ENCODE measurements at places on chromosomes 2 and 18. TPM values are rescaled to one million over a fixed set of nuclear protein-coding genes. Genes with fewer than 3 reads are reported as not detected.

CFAP221 gene
- total RNA-seq = 10.1 TPM

DNAJC5G gene
- not detected for total RNA-seq

IL1RL1 gene
- total RNA-seq = 2.5 TPM

INHBB gene
- 2.4 TPM for total RNA-seq

MYO3B gene
- 1.3 TPM for total RNA-seq

SLC1A4 gene
- total RNA-seq = 30.5 TPM

B4GALT6 gene
- 0.79 TPM for total RNA-seq

KRTCAP3 gene
- total RNA-seq = 21.6 TPM

DNA sequence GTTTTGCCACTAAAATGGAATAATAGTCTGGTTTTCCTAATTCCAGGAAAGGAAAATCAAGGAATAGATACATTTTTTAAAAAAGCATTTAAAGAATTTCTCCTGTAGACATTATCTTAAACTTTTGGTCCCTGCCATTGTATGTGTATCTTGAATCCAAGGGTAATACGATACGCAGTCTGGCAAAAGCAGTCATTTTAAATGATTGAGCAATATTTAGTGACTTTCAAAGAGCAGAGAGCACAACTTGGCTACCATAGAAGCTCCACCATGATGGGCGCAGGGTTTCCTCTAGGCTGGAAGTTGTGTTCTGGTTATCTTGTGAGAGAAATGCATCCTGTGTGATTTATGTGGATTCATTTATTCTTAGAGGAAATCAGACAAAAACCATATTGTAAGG is 92.9 kb downstream of the NEDD4L start:
- no peaks in the 10 kb centered on the region for H3K36me3 ChIP-seq
- H3K27ac ChIP-seq = no peak overlapping the region

- no peaks in the 10 kb centered on the region for H3K4me1 ChIP-seq
- no peaks in the 10 kb centered on the region for H3K27me3 ChIP-seq
- no peak overlapping the region for H3K27ac ChIP-seq
- DNase-seq = no peak
- no peak overlapping the region for H3K4me3 ChIP-seq
Observed at GRCh38 chr2:151525821-151526373, 116.2 kb downstream of the RIF1 start.

DNA sequence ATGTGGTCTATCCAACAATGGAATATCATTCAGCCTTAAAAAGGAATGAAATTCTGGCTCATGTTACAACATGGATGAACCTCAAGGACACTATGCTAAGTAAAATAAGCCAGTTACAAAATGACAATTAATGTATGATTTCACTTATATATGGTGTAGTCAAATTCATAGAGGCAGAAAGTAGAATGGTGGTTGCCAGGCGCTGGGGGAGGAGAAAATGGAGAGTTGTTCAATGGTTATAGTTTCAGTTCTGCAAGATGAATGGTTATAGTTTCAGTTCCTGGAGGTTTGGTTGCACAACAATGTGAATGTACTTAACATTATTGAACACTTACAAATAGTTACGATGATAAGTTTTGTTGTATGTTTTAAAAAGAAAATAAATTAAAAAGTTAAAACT is 79.2 kb upstream of the IL1R2 start:
- no peak overlapping the region for H3K27ac ChIP-seq
- H3K36me3 ChIP-seq = no peaks in the 10 kb centered on the region
- DNase-seq = no peak
- H3K4me1 ChIP-seq = peaks cover 7% of the 10 kb centered on the region
- H3K4me3 ChIP-seq = no peak overlapping the region

GRCh38 chr18:35770376-35771014 is 189.0 kb downstream of the GALNT1 start:
- no peaks in the 10 kb centered on the region for H3K4me1 ChIP-seq
- no peak overlapping the region for H3K4me3 ChIP-seq
- no peaks in the 10 kb centered on the region for H3K27me3 ChIP-seq
- H3K27ac ChIP-seq = no peak overlapping the region
- H3K36me3 ChIP-seq = no peaks in the 10 kb centered on the region

- H3K4me1 ChIP-seq = no peaks in the 10 kb centered on the region
- H3K27ac ChIP-seq = no peak overlapping the region
- H3K27me3 ChIP-seq = no peaks in the 10 kb centered on the region
- no peaks in the 10 kb centered on the region for H3K36me3 ChIP-seq
- DNase-seq = no peak
Observed at GRCh38 chr2:199025146-199025545, 432.6 kb downstream of the SATB2 start.

GRCh38 chr2:216188956-216189355 is 79.8 kb downstream of the XRCC5 start:
- no peaks in the 10 kb centered on the region for H3K27me3 ChIP-seq
- peaks cover 8% of the 10 kb centered on the region for H3K4me1 ChIP-seq

DNA sequence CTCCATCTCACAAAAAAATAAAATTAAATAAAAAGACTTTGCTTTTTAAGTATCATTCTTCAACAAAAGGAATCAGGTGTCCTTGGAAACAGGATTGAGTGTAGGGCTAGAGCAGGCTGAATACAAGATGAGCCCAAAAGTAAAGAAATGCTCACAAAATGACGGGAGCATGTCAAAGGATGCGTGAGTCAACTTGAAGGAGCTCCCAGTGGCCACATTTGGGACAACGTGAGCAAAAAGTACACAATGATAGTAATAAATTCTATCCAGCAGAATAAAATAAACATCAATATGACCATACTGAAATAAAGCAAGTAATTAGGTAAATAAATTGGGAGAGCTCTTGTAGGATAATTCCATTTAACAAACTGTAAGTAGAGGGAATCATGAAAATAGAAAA is 220.7 kb downstream of the PHLPP1 start:
- H3K4me1 ChIP-seq = peaks cover 4% of the 10 kb centered on the region
- no peak overlapping the region for H3K4me3 ChIP-seq
- H3K27me3 ChIP-seq = no peaks in the 10 kb centered on the region
- H3K27ac ChIP-seq = no peak overlapping the region
- DNase-seq = no peak

- DNase-seq = no peak
- H3K4me1 ChIP-seq = peaks cover 23% of the 10 kb centered on the region
- no peaks in the 10 kb centered on the region for H3K27me3 ChIP-seq
- H3K27ac ChIP-seq = no peak overlapping the region
Observed at GRCh38 chr2:26711457-26712161, 19.1 kb downstream of the KCNK3 start.

DNA sequence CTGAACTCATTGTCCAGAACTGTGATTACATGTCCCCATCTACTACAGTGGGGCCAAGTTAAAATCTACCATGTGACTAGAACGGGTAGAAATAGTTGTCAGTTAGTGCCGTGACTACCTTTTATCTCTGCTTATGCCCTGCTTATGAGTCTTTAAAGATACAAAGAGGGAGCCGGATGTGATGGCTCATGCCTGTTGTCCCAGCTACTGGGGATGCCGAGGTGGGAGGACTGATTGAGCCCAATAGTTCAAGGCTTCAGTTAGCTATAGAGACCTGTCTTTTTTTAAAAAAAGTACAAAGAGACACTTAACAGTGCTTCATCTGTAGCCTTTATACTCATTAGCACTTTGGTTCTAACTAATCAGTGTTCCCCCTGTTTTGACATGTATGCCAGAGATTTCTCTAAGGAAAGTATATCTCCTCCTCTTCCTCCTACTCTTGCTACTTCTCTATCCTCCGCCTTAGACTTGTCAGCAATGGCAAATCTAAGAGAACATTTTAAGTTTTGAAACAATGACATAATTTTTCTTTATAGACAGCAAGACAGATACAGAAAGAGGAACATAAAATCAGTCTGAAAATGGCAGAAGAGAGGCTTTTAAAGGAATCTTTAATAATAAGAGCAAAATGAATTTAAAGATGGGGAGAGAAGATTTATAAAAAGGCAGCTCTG is 45.0 kb downstream of the NBEAL1 start:
- H3K36me3 ChIP-seq = no peaks in the 10 kb centered on the region
- no peak for DNase-seq
- H3K27ac ChIP-seq = no peak overlapping the region
- peaks cover 5% of the 10 kb centered on the region for H3K4me1 ChIP-seq
- H3K4me3 ChIP-seq = no peak overlapping the region

DNA sequence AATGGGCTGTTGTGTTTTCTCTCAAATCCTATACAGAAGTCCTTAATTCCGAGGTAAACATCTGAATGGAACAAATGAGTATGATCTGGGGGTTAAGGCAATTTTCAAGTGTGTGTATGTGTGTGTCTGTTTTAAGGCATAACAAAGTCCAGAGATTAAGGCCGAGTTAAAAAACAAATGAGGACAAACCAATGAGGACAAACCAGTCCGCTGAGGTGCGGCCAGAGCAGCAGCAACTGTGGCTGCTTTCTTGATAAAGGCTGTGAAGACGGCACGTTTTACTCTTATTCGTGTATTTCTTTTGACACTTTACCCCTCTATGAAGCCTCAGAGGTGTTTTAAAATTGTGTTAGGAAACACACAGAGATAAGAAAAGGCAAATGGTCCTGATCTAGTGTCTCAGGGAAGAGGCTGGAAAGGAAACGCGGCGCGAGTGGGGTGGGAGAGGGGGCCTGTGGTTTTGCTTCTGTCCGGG is 495 bp upstream of the GULP1 start:
- DNase-seq = no peak
- peaks cover 18% of the 10 kb centered on the region for H3K4me1 ChIP-seq
- peak overlapping the region; percentile 97 for H3K27ac ChIP-seq
- H3K4me3 ChIP-seq = peak overlapping the region; percentile 64
- no peaks in the 10 kb centered on the region for H3K27me3 ChIP-seq

DNA sequence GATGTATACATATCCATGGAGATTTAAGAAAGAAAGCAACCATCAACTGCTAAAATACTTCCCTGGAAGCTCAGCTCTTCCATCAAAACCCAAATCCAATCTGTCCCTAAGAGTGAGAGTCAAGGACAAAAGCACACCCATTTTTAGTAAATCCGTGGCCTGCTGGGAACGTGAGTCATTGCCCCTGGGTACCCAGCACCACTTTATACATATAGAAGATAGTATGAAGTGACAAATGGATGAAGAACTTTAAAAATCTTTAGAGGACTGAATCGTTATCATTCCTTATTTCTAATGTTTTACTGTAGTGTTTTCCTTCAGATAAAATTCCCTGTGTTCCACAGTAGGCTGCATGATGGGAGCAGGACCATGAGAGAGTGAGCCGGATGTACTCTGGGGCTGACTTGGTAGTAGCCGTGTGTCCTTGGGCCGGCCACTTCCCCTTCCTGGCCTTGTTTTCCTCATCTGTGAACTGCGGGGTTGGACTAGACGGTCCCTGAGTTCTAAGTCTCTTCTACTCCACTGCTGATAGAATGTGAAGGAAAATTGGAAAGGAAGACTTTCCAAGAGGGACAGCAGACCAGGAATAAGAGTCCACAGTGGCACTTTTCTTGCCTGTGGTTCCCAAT is 28.5 kb upstream of the CEP68 start:
- H3K4me1 ChIP-seq = no peaks in the 10 kb centered on the region
- no peaks in the 10 kb centered on the region for H3K27me3 ChIP-seq
- H3K36me3 ChIP-seq = no peaks in the 10 kb centered on the region
- no peak overlapping the region for H3K4me3 ChIP-seq

DNA sequence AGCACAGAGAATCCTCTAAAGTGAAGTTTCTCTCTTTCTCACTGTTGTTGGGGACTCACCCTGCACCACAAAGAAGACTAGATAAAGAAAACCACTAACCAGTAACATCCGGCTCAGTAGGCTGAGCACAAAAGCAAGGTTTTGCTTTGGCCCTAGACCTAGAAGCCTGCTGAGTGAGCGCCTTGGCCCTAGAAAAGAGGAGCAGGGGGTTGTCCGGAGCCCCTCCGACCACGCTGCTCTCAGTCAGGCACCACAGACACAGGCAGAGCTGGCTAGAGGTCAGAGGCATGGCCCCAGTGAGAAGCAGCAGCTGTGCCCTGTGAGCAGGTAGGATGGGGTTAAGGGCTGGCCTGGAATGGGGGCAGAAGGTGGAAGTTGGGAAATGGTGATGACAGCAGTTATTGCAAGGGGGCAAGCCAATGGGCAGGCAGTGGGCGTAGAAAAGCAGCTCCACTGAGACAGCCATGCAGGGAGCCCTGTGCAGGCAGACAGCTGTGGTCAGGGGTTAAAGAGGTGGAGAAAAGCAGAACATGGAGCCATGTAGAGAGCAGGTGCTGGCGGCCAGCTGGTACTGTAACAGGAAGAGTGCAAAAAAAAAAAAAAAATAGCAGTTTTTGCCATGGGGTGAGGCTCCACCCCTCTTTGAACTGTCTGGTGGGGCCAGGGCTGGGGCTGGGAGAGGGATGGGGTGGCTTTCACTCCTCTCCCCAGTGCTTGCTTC is 36.9 kb upstream of the SLC14A1 start:
- no peak overlapping the region for H3K27ac ChIP-seq
- no peaks in the 10 kb centered on the region for H3K36me3 ChIP-seq
- DNase-seq = no peak
- H3K4me3 ChIP-seq = no peak overlapping the region
- H3K27me3 ChIP-seq = no peaks in the 10 kb centered on the region

DNA sequence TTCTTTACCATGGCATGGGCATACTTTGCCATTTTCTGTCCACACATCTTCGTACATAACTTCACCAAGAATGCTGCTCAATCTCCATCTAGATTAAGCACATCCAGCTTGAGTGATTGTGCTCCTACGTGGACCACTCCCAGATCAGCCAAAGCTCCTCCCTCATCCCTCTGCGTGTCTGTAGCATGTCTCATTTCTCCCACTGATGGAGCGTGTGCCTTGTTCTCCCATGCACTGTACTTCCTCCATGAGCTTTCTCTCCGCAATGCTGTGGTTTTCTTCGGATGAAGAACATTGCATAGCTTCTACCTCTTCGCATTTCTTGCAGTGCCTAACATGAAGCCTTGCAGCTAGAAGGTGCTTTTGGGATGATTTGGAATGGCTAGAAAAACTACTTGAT is 13.5 kb downstream of the CCL20 start:
- H3K4me3 ChIP-seq = no peak overlapping the region
- no peak overlapping the region for H3K27ac ChIP-seq
- H3K36me3 ChIP-seq = no peaks in the 10 kb centered on the region
- no peak for DNase-seq

All from pancreas (tissue), 10 donors.